ENCODE measurements at places on chromosomes 12 and 14.
A peak's percentile ranks its signal among the peaks of the same experiment; 100 is the strongest.

DNA sequence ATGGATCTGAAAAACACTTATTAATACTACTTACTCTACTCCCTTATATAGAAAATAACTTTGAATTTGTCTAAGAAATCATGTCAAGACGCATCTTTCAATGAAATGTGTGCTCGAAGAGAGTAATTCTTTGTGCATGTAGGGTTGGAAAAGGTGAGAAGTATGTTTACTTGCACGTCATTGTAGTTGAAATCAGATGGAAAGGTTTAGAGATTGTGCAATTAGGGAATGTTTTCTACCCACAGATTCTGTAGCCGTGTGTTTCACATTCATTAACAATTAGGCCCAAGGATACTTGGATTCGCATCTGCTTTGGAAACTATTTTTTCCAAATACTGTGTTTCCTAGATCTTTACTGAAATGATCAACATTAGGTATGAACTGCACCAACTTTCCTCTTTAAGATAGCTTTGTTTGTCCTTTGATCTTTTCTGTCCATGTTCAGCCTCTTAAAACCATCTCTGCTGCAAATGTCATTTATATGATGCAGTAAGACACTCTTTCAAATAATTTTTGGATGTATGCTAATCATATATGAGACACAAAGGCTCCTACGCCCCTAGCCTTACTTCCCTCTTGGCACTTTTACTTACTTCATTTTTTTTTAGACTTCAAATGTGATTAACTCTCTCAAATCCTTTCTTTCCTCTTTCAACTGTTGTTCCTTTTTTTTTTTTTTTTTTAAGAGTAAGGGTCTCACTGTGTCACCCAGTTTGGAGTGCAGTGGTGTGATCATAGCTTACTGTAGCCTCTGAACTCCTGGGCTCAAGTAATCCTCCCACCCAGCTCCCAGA lies 58.0 kb upstream of the PSMA6 start:
- H3K27ac ChIP-seq = no peak overlapping the region
- DNase-seq = no peak
- peak overlapping the region; percentile 21 for H3K4me3 ChIP-seq
- no peaks in the 10 kb centered on the region for H3K27me3 ChIP-seq

DNA sequence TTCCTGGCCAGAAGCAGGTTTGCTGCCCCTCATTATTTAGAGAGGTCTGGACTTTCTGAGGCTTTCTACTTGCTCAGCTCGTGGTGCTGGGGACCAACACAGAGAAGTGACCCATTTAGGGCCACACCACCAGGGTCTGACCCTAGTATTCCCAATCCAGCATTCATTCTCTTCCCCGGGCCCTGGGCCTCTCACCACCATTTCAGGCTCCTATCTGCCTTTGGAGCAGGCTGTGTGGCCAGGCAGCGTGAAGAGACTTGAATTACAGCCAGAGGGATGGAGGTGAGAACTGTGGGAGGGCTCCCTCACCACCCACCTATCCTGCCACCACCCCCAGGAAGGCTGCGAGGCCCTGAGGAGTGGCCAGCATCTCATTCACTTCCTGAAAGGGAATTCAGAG lies 24.6 kb downstream of the FAM222A start:
- H3K27ac ChIP-seq = no peak overlapping the region
- peaks cover 27% of the 10 kb centered on the region for H3K27me3 ChIP-seq
- no peak for DNase-seq
- H3K4me3 ChIP-seq = no peak overlapping the region
- H3K36me3 ChIP-seq = no peaks in the 10 kb centered on the region

DNA sequence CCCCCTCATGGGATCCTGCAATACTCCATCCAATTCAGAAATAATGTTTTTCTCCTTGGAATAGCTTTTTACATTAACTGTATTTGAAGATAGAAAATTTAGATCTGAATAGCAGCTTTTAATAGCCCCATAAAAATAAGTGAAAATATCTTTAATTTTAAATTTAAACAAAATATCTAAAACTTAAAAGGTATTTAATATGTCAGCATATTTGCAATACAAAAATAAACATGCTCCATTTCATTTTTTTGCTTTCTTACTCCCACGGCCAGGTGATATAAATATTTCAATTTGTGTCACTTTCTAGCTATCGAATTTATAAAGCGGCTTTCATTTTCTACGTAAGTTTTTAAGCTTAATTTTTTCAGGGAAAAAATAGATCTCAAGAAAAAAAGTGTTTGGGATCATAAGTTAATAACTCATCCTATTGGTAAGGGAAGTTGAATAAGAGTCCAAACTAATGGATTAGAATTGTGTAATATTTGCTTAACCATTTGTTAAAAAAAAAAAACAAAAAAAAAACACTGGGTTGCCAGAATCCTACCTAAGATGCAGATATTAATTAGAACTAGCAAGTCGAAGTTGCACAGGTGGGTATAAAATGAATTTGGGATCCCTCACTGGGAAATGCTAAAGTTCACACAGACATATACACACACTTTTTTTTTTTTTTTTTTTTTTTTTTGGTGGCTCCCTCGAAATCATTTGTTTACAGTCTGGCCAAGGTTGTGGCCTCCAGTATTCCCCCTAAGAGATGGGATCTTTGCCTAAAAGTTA lies 47.6 kb downstream of the PPP2R5C start:
- H3K36me3 ChIP-seq = peaks cover 4% of the 10 kb centered on the region
- H3K27ac ChIP-seq = peak overlapping the region; percentile 99
- H3K27me3 ChIP-seq = no peaks in the 10 kb centered on the region
- H3K4me3 ChIP-seq = peak overlapping the region; percentile 73
- H3K4me1 ChIP-seq = peaks cover 12% of the 10 kb centered on the region

- peaks cover 41% of the 10 kb centered on the region for H3K27me3 ChIP-seq
- peaks cover 25% of the 10 kb centered on the region for H3K4me1 ChIP-seq
- peak within 1 kb of the TSS; percentile 38 for H3K4me3 ChIP-seq
- DNase-seq = no peak
- no peaks in the 10 kb centered on the region for H3K36me3 ChIP-seq
Measured at GRCh38 chr12:123533672-123534643, at the start of gene RILPL1. TSS of gene RILPL1 (minus strand) at chr12:123533719. CDS start at chr12:123533482, 237 bp downstream.

DNA sequence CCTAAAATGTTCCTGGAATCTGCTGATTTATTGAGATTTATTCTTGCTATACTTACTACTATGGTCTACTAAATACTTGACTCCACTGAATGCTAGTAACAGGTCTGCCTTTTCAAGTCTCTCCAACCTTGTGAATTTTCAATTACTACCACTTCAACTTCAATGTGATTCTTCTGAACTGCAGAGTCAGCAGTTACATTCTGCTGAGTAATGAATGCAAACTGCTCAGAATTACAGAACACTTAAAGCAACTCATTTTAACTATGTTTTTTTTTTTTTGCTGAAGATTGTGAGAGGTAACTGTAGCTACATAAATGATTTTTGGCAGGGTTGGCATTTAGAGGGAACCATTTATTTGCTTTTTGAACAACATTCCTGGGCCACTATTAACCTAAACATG lies 41.8 kb downstream of the ARF6 start:
- no peak overlapping the region for H3K27ac ChIP-seq
- H3K4me1 ChIP-seq = peaks cover 3% of the 10 kb centered on the region
- no peak for DNase-seq
- H3K4me3 ChIP-seq = no peak overlapping the region

GRCh38 chr14:100850841-100851585 lies 25.1 kb downstream of the MEG3 start:
- H3K4me1 ChIP-seq = peaks cover 8% of the 10 kb centered on the region
- DNase-seq = peak; percentile 61
- H3K27me3 ChIP-seq = no peaks in the 10 kb centered on the region
- H3K4me3 ChIP-seq = no peak overlapping the region

DNA sequence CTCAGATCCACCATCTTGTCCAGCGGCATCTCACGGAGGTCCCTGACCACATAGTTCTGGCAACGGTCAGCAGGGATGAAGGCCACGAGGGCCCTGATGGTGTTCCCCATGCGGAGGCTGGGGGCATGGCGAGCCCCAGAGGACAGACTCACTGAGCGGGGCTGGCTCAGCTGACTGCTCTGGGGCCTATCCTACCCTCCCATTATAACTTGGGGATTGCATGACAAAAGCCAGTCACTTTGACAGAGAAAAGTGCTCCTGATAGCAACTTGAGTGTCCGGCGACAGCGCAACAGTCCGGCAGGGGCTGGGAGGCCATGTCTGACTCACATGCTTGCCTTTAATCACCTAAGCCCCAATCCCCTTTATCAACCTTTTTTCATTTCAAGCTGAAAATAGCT lies at the start of gene LRRC10:
Gene LRRC10 (minus strand): TSS at position 179 of the 400 bp plus-strand sequence. CDS start 69 bp downstream, at position 110.
- DNase-seq = no peak
- H3K27me3 ChIP-seq = no peaks in the 10 kb centered on the region
- H3K36me3 ChIP-seq = no peaks in the 10 kb centered on the region
- peaks cover 8% of the 10 kb centered on the region for H3K4me1 ChIP-seq
- H3K27ac ChIP-seq = no peak within 1 kb of the TSS

GRCh38 chr12:49615725-49616124 lies 7.6 kb upstream of the PRPF40B start:
- DNase-seq = no peak
- H3K4me3 ChIP-seq = no peak overlapping the region
- no peaks in the 10 kb centered on the region for H3K36me3 ChIP-seq
- peaks cover 4% of the 10 kb centered on the region for H3K27me3 ChIP-seq

GRCh38 chr14:106201376-106201775 lies 675.0 kb downstream of the TMEM121 start:
- H3K4me1 ChIP-seq = no peaks in the 10 kb centered on the region
- DNase-seq = no peak
- no peak overlapping the region for H3K27ac ChIP-seq

- H3K36me3 ChIP-seq = no peaks in the 10 kb centered on the region
- H3K4me3 ChIP-seq = no peak overlapping the region
- H3K27me3 ChIP-seq = no peaks in the 10 kb centered on the region
- H3K4me1 ChIP-seq = peaks cover 56% of the 10 kb centered on the region
Measured at GRCh38 chr14:61347826-61348443, 26.6 kb downstream of the PRKCH start.

DNA sequence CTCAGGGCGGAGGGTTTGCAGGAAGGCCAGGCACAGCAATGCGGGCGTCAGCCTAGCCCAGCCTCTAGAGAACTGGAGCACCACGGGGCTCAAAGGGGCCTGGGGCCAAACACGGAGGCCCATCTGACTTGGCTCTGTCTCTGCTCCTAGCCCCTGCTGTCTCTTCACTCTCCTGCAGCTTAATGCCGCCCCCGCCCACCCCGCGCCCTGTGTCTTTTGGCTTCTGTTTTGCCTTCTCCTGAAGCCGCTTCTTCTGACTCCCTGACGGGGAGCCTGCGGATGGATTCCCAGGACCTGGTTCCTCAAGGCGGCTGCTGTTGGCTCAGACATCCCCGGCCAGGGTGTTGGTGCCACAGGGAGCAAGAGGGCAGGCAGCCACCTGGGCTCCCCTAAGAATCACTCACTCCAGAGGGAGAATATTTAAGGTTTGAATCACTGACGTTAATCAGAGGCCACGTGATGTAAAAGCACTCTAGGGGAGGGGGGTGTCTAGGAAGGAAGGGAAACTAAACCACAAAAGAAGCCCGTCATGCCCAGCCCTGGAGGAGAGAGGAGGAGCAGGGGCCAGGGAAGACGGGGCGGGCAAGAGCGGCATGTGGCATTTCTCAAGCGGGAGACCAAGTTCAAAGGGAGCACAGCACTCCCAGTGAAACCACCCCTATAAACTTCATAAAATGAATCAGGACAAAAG lies 36.9 kb upstream of the PRMT8 start:
- H3K36me3 ChIP-seq = no peaks in the 10 kb centered on the region
- DNase-seq = no peak
- H3K27ac ChIP-seq = no peak overlapping the region
- no peak overlapping the region for H3K4me3 ChIP-seq

Data from CD14-positive monocyte (primary cell).